SIG-M5 (cell line): ENCODE measurements at places on chromosomes 3 and 15.

- DNase-seq: no peak
Measured at GRCh38 chr3:34361921-34362320, 563.5 kb downstream of the PDCD6IP start.

DNA sequence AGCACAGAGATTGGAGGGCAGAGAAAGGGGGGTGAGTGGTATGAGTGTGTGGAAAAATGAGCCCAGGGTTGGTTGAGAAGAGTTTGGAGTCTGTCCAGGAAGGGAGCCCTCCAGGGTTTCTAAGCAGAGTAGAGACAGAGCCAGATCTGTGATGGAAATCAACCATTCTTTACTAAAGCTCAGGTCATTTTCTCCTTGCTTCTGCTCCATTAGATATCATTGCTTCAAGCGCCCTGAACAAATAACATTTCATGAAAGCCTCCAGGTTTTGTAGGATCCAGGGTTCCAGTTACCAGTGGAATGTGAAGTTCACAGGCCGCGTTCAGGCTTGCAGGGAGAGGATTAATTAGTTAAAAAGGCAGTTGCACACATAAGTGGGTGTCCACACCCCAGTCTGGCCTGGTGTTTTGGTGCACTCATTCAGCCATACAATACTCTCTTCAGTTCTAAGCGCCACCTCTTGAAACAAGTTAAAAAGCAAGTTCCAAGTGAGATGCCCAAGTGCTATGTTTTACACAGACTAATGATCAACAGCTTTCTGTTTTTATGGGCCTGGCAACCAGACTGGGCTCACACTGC is 16.4 kb upstream of the BOC start:
- no peak for DNase-seq

GRCh38 chr15:60280259-60280658 is 117.5 kb downstream of the ANXA2 start:
- no peak for DNase-seq

DNA sequence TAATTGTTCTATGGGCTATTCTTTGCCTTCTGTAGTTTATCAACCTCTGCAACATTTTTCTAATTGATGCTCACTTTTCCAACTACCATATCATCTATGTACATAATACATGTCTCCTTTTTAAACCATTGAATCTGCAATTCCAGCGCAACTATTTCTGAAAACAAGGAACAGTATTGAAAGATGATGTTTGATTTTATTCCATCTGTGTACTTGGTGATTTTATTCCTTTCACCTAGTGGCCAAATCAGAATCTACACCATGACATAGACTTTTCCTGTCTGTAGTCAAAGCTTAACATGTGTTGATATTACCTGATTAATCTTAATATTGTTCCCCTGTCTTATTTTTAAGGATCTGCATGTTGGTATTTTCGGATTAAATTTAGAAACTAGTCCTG is 13.0 kb downstream of the NKTR start:
- no peak for DNase-seq

- no peak for DNase-seq
Measured at GRCh38 chr3:184941408-184941807, 129.4 kb downstream of the VPS8 start.

GRCh38 chr3:106485217-106485616 is 616.4 kb upstream of the CBLB start:
- DNase-seq: no peak

DNA sequence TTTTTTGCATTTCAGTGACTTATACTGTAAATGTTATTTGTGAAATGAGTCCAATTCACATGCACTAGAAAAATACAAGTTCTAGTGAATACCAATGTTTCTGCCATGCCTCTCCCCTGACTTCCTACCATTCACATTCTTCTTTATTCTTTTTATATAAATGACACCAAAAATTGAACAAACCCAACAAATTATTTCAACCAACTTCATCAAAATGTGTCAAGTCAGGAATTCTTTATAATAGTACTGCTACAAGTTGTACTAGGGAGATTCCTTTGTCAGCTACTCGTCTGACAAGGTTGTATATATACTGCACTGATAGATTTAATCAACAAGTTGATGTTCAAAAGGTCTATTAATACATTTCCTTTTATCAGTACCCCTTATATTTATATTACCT is 3.0 kb downstream of the TBL1XR1 start:
- no peak for DNase-seq

DNA sequence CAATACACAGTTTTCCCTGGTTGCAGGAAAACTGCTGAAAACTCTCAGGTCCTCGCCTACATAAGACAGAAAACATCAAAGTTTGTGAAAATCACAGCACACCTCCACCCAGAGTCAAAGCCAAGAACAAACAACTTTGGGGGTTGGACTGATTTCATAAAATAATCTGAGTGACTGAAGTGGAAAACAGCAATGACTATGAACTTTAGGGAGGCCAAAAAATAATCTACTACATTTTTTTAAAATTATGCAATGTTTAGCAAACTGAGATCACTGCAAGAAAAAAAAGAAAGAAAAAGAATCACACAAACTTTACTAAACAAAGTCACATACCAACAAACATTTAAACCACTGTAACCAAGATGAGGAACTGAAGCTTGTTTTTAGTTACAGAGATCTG is 15.9 kb upstream of the FOXP1 start:
- DNase-seq: no peak

GRCh38 chr3:67699882-67700281 is 45.5 kb upstream of the SUCLG2 start:
- no peak for DNase-seq
